NCI-H2081 treated with DMSO at 0.1 percent for 48 hours (cell line): ENCODE measurements at places on chromosomes 6 and 20.
A peak's percentile ranks its signal among the peaks of the same experiment; 100 is the strongest.

DNA sequence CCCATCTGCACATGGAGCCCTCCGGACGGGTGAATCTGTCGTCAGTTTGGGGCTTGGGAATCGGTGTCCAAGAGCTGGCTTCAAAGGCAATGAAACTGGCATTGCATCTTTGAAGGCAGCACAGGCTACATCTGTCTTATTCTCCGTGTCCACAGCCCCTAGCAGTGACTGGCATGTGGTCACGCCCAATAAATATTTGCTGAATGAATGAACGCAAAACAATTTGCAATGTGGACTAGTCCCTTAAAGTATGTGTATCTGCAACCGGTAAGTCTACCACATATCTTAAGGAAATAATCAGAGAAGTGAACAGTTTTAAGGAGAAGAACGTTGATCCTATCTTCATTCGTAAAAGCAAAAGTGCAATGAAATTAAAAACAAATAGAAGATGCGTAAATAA is 8.0 kb upstream of the PMEPA1 start:
- no peak for DNase-seq

DNA sequence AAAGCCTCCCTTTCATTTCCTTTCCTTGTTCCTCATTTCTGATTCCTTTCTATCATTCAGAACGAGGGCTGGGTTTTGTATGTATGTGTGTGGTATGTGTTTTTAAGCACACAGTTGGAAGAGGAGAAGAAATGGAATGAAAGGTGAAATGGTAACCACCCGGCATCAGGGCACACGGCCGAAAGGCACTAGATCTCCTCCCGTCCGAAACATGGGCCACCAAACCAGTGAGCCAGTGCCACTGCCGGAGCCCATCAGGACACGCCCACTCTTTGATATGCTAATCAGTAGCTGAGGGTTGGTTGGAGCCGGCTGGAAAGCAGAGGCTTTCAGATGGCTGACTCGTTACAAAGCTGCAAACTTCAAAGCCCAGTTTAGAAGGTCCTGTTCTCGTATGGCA is 228.6 kb upstream of the JARID2 start:
- DNase-seq = no peak

GRCh38 chr6:10144772-10145171 is 270.1 kb downstream of the TFAP2A start:
- DNase-seq = no peak

DNA sequence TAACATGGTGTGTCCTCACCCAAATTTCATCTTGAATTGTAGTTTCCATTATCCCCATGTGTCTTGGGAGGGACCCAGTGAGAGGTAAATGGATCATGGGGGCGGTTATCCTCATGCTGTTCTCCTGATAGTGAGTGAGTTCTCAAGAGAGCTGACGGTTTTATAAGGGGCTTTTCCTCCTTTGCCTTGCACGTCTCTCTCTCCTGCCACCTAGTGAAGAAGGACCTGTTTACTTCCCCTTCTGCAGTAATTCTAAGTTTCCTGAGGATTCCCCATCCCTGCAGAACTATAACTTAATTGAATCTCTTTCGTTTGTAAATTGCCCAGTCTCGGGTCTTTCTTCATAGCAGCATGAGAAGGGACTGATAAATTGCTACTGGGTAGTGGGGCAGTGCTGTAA is 789.3 kb downstream of the FRK start:
- no peak for DNase-seq

DNA sequence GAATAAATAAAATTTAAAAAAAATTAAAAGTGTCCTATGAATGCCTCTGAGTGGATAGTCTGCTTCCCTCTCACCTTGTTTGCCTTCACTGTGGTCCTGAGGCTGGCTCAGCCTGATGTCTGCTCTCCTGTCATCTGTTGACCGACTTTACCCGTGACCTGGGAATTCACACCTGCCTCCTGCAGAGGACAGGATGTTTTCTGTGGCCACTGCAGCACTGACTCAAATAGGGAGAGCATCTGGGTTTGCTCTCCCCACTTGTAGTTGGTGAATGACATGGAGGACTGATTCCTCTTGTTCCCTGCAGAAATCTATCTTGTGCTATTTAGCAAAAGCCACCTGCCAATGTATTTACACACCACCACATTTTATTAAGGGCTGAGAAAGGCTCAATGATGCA is 52.4 kb upstream of the ERVFRD-1 start:
- no peak for DNase-seq

GRCh38 chr20:48524582-48524981 is 303.2 kb downstream of the PREX1 start:
- no peak for DNase-seq

- no peak for DNase-seq
Observed at GRCh38 chr20:19808498-19808897, 50.4 kb downstream of the RIN2 start.

DNA sequence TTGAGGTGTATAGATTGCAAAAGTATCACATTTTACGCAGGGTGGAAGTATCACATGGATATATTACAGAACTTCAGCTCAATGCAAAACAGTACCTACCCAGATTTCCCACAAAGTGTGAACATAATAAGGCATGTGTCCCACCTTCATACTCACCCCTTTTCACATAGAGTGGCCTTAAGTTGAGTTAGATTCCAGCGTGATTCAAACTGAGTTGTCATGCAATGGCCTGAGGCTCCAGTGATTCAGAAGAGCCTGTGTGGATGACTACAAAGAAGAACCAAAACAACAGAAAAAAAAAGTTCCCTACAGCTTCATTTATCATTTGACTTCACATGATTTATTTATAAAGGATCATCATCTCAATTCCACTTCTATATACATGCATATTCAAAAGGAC is 309.7 kb downstream of the SLC35F1 start:
- DNase-seq = no peak

- DNase-seq = no peak
Observed at GRCh38 chr6:155909710-155910109, 454.1 kb upstream of the NOX3 start.

GRCh38 chr6:40413239-40413638 is 173.9 kb downstream of the LRFN2 start:
- DNase-seq = no peak

GRCh38 chr6:138115877-138116660 is 8.8 kb upstream of the PERP start:
- no peak for DNase-seq

DNA sequence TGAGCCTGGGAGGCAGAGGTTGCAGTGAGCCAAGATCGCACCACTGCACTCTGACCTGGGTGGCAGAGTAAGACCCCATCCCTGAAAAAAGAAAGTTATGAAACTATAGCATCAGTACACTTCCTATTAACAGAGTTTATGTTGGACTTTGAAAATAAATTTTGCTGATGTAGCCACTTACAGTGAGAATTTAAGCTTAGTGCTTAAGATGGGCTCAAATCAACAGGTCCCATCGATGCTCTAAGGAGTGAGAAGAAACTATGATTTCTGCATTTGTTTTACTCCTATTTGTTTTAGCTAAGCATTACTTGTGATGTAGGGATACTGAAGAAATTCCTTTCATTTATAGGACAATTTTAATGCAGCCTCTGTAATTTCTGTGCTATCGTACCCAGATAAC is 93.3 kb upstream of the CLDN20 start:
- DNase-seq = no peak

DNA sequence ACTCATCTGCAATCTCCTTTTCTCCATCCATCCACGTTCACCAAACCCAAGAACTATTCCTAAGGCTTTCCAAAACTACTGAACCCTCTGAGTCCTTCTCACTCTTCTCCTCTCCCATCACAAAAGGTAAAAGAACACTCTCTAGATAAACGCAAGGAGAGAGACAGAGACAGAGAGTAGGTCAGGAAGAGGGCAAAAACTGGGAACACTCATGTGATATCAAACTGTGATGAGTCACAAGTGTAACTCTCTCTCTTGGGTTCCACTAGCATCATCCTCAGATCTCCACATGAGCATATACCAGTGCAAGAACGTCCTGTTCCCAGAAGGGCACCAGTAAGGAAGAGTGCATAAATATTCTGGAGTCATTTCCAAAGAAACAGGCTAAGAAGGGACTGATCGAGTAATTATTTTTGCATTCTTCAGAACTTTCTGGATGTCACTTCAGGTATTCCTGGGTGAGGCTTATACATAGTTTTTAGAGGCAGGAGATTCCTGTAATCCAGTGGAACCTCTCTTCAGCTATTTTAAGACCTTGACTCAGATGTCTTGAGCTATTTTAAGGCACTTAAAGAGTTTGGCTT is 47.3 kb upstream of the STXBP5 start:
- no peak for DNase-seq

GRCh38 chr6:1669996-1670395 is 60.3 kb downstream of the FOXC1 start:
- DNase-seq = no peak

- no peak for DNase-seq
Observed at GRCh38 chr6:106216527-106216926, 109.0 kb downstream of the ATG5 start.

DNA sequence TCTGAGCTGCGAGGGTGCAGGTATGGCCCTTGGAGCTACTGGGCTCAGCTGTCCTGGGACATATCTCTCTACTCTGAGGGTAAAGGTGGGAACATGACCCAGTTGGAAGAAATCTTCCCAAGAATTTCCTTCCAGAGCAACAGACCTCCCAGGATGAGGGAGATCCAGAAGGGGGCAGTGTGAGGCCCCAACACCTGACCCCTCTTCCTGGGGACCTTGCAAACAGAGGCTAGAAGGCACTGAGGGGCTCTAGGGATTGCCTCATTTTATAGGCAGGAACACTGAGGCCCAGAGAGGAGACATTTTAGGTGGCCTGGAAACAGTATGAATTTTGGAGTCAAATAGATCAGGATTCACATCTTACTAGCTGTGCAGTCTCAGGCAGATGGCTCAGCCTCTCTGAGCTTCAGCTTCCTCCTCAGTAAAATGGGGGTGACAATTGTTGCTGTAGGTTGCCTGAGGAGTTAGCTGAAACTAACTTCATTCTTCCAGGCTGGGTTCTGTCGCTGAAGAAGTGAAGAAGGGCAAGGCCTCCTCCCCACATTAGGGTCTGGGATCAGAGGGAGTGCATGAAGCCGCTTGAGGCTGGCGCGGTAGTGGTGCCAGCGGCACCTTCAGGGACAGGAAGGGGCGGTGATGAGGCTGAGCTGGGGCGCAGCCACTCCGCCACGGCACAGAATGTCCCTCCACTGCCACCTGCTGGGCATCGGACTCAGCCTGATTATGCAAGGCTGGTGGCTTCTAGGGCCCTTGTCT is 11.4 kb downstream of the KCNK17 start:
- no peak for DNase-seq

DNA sequence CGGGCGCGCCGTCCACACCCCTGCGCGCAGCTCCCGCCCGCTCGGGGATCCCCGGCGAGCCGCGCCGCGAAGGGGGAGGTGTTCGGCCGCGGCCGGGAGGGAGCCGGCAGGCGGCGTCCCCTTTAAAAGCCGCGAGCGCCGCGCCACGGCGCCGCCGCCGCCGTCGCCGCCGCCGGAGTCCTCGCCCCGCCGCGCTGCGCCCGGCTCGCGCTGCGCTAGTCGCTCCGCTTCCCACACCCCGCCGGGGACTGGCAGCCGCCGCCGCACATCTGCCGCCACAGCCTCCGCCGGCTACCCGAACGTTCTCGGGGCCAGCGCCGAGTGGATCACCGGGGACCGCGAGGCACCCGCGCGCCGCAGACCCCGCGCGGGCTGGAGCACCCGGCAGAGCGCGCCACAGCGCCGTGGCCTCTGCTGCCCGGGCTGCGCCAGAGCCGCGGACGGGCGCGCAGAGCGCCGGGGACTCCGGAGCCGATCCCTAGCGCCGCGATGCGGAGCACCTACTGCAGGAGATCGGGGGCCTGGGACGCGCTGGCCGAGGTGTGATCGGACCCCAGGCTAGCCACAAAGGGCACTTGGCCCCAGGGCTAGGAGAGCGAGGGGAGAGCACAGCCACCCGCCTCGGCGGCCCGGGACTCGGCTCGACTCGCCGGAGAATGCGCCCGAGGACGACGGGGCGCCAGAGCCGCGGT is at the start of gene BMP2:
TSS of gene BMP2 (plus strand) at position 151 of the 692 bp plus-strand sequence. CDS start 2,441 bp downstream, outside the sequence.
- no peak for DNase-seq

DNA sequence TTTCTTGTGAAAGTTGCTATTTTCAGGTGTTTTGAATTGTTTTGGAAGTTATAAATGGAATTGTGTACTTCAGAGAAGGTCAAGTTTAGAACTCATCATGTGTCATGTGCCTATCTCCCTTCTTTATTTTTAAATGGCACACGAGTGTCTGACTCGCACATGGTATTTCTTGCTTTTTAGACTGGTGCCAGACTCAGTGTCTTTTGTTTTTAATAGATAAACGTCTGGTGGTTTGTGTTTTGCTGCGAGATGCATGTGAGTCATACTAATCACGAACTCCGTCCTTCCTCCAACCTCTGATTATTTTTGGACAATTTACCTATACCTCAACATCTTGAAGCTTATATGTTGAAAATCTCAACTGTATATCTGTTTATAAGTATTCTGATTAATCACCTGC is 292.1 kb downstream of the CDKAL1 start:
- no peak for DNase-seq

- DNase-seq = no peak
Observed at GRCh38 chr6:35474131-35474941, 6.1 kb downstream of the RPL10A start.

DNA sequence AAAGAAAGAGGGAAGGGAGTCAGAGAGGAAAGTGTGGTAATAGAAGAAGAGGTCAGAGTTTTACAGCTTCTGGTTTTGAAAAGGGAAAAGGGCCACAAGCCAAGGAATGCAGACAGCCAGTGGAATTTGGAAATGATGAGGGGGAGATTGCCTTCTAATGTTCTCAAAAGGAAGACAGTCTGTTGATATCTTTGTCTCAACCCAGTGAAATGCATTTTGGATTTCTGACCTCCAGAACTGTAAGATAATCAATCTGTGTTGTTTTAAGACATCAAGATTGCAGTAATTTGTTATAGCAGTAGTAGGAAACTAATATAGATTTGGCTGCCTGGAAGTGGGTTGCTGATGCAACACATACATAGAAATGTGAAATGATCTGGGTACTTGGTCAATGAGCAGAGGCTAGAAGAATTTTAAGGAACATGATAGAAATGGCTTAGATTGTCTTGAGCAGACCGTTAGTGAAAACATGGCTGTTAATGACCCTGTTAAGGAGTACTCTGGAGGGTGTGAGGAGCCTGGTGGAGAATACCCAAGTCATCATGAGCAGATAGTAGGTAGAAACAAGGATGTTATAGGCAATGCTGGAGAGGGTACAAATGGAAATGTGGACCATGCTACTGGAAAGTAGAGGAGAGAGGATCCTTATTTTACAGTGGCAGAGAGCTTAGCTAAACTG is 255.8 kb upstream of the RAB32 start:
- no peak for DNase-seq

GRCh38 chr6:115360602-115361325 is 699.9 kb downstream of the FRK start:
- peak; percentile 39 for DNase-seq

- no peak for DNase-seq
Observed at GRCh38 chr6:105985816-105986632, 100.1 kb upstream of the PRDM1 start.

DNA sequence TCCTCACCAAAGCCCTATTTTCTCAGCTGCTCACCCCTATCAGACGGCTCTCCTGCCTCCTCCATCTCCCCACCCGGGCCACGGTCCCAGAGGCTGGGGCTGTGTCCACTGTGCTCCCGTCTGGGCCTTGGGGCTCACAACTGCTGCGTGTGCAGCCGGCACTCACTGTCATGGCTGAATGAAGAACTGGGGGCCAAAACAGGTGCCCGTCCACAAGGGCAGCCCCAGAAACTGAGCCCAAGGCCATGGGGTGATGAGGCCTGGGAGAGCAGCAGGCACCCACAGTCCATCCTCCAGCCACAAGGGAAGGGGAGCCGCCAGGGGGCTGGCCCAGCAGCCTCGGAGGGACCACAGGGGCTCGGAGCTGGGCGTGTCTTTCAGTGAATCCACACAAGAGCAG is 159.5 kb downstream of the DLL1 start:
- DNase-seq = no peak

- DNase-seq = no peak
Observed at GRCh38 chr6:138550346-138550767, 51.1 kb upstream of the NHSL1 start.
